ENCODE measurements at places on chromosomes 7 and 10.

GRCh38 chr7:19464241-19464640, 244.6 kb downstream of the POLR1F start:
- no peak for DNase-seq

- no peak for DNase-seq
Observed at GRCh38 chr7:86643561-86644281, at the start of gene GRM3. Gene GRM3, plus strand, starts transcription at chr7:86643909. Its CDS starts 121,237 bp downstream, at chr7:86765146.

DNA sequence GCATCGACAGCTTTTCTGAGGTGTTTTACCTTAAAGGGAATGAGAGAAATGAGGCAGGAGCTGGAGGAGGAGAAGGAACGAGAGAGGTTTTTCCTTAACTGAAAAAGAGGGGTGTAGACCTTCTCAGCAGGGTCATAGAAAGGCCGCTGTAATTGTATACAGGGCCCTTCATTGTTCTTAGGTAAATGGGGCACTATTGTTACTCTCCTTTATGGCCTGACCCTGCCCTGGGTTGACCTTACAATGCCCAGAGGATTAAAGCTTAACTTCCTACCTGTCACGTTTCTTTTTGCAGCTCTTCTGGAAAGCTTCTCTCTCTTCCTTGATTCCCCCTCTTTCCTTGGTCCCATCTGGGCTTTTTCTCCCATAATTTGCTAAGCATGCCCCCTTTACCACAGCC, 13.7 kb upstream of the PDLIM1 start:
- DNase-seq = no peak

DNA sequence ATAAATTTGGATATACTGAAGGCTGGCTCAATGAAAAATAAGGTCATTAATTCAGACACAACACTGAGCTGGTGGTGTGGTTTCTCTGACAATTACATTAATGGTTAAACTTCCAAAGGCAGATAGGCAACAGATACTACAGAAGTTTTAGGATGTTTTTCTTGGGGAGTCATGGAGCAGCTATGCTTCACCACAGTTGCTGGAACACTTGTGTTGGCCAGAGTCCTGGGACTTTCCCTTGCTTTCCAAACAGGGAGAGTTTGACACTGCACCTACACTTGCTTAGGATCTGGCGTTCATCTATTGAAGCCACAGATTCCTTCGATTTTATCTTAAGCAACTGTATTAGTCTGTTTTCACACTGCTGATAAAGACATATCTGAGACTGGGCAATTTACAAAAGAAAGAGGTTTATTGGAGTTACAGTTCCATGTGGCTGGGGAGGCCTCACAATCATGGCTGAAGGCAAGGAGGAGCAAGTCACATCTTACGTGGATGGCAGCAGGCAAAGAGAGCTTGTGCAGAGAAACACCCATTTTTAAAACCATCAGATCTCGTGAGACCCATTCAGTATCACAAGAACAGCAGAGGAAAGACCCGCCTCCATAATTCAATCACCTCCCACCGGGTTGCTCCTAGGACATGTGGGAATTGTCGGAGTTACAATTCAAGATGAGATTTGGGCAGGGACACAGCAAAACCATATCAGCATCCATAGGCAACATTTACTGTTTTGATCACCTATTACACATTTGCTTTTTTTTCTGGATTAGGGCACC, 27.8 kb upstream of the TMEM178B start:
- no peak for DNase-seq

DNA sequence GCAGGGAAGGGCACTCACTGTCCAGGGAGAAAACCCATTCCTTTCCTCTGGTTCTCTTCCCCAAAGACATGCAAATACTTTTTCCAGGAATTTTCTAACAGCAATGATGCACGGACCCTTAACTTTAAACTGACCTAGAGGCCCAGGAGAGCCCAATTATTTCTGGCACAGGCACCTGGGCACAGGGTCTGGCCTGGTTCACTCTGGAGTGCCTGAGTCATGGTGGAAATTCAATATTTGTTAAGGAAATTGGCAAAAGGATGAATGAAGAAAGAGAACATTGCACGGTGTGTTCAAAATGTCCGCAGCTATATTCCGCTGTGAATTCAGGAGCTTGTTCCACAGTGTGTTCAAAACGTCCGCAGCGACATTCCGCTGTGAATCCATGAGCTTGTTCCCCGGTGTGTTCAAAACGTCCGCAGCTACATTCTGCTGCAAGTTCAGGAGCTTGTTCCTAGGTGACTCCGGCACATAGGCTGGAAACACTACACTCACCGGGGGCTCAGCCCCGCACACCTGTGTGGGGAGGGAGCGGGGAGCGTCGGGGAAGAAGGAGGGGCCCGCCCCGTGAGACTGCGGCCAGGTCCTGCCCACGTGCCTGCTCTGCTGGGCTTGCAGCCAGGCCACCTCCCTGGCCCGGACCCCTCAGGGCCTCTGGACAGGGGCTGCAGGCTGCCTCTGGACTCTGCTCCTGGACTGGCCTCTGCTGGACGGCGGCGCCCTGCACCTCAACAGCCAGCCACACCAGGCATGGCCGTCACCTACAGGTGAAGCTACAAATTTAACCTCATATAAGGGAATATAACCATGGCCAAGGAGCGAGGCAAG, 72.0 kb upstream of the FAM20C start:
- no peak for DNase-seq

DNA sequence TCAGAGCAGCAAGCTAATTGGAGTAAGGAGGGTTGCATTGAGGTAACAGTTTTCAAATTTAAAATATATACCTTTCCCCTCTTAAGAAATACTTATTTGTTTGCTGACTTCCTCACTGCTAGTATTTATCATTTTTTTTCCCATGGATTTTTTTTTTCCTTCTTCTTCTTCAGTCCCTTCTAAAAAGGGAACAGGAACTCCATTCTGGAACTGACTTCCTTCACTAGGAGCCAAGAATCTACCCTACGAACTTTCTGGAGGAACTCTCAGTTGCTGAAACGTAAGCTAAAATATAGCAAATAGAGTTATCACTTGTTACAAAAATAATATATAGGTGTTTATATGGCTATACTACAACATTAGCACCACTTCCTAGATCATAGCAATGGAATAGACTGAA, 95.4 kb downstream of the HGF start:
- no peak for DNase-seq

DNA sequence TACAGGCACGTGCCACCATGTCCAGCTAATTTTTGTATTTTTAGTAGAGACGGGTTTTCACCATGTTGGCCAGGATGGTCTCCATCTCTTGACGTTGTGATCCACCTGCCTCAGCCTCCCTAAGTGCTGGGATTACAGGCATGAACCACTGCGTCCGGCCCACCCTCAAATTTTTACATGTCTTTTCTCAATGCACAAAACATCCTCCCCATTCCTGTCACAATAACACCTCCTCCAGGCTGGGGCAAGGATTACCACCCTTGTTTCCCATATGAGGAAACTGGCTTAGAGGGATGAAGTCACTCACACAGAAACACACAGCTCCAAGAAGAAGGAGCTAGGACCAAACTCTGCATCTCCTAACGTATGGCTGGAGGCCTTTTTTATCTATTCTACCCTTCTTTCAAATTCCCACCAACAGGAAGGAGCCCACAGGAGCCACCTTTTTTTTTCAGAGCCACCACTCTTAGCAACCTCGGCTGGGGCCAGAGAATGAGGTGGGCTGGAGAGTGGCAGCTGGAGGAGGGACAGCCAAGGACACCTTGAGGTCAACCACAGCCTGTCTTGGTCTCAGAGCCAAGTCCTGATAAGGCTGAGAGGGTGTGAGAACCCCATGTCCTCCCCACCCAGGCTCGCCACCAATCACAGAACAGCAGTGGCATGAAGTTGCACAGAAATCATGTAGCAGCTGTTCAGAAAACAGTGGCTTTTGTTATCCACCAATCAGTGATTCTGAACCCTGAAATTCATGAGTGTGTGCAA, 113.1 kb upstream of the PDLIM1 start:
- DNase-seq = no peak

DNA sequence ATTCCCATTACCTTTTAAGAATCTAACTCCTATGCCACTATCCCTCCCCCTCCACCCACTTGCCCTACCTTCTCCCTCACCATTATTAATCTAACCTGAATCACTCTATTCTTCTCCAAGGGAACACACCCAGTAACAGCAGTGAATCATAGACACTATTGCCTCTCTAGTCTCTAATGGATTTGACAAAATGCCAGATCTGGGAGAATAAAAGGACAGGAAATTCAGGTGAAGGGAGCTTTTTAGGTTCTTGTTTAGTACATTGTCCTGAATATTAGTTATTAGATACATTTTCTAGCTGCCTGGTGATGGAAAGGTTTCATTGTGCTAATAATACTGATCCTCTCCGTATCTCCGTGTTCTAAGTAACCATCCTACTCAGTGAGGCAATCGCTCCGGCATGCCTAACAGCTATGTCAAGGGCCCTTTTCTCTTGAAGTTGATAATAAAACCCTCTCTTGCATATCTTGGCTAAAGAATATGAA, 4.1 kb upstream of the SFR1 start:
- no peak for DNase-seq

- DNase-seq = no peak
Observed at GRCh38 chr10:108180878-108181277, 1016.4 kb upstream of the SORCS1 start.

DNA sequence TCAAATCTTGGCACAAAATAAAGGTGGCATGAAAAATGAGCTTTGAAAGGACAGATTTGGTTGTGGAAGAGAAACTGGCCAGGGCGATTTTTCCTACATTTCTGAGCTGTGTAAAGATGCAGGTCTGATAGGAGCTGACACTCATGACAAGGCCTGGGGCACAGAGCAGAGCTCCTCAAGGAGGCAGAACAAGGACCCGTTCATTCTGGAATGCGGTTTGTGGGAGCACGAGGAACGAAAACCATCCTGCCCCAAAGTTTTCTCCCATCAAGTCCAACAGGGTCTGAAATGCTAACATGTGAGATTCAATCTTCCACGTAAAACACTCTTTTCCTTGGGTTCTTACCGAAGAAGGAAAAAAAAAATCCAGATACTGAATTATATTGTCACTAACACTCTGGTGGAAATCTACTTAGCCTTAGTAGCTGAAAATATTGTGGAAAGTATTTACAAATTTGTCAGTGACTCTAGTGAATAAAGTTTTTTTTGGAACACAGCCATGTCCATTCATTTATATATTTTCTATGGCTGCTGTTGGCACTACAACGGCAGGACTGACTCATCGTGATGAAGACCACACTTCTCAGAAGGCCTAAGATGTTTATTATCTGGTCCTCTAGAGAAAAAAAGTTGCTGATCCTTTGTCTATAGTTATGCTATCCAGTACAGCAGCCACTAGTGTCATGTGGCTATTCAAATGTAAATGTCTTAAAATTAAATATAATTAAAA, 215.7 kb downstream of the BAMBI start:
- no peak for DNase-seq

DNA sequence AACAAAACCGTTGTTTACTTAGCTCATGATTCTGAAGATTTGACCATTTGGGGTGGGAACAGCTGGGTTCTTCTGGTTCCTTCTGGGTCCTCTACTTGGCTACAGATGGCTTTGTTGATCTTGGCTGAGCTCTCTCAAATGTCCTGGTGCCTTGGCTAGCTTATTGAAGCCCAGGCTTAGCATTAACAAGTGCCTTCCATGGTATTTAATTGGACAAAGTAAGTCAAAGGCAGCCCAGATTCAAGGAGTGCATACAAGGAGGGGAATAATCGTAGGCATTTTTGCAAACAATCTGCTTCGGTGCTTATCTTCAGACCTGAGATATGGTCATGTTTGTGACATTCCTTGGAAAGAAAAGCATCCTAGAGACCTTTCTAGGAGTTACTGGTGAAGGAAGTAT, 81.4 kb downstream of the ADCYAP1R1 start:
- no peak for DNase-seq

DNA sequence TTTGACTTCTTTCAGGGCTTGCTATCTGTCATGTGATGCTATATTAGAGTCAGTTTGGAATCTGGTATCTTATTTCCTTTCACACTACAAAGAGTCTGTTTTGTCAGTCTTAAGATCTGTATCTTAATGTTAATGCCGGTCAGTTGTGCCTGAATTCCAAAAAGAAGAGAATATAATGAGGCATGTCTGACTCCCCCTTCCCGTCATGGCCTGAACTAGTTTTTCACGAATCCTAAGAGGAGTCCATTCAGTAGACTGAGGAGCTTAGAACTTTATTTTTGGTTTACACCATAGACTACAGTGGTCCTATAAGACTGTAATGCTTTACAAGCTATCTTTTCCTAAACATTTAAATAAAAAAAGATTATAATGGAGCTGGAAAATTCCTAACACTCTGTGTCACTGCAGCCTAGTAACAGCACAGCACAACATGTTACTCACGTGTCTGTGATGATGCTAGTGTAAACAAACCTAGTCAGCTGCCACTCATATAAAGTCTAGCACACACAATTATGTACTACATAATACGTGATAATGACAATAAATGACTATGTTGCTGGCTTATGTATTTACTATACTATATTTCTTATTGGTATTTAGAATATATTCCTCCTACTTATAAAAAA, 50.6 kb downstream of the VPS41 start:
- no peak for DNase-seq

- no peak for DNase-seq
Observed at GRCh38 chr7:1419688-1420087, 39.6 kb downstream of the MICALL2 start.

Measured in stimulated activated CD8-positive, alpha-beta memory T cell treated with anti-CD3 and anti-CD28 coated beads, Interleukin-15, amount 100 ng/mL, for 1 hour (primary cell).